Prostate gland (tissue), 2 donors: ENCODE measurements at places on chromosomes 7 and 10. TPM values are rescaled to one million over a fixed set of nuclear protein-coding genes. Genes with fewer than 3 reads are reported as not detected.

The COL13A1 gene
- total RNA-seq, result 3.0 TPM

The VIPR2 gene
- total RNA-seq, result 1.0 TPM

The GRM3 gene
- total RNA-seq, result not detected

The NEUROG3 gene
- not detected for total RNA-seq

The LBX1 gene
- total RNA-seq, result not detected

The AS3MT gene
- 17.4 TPM for total RNA-seq

The ASZ1 gene
- 6.1 TPM for total RNA-seq

The STEAP4 gene
- total RNA-seq, result 39.6 TPM

The ZNF804B gene
- not detected for total RNA-seq

The SEMA3C gene
- 66.4 TPM for total RNA-seq

The HTR7 gene
- 3.5 TPM for total RNA-seq

The TMEM213 gene
- total RNA-seq, result not detected

The CLDN15 gene
- total RNA-seq, result 17.4 TPM

The ATOH7 gene
- total RNA-seq, result not detected

The CYCS gene
- 36.6 TPM for total RNA-seq

The AKR1C4 gene
- not detected for total RNA-seq

The HPS1 gene
- total RNA-seq, result 93.6 TPM
